Cortex of kidney (tissue), 1 donor: ENCODE measurements at places on chromosomes 7 and 10.

DNA sequence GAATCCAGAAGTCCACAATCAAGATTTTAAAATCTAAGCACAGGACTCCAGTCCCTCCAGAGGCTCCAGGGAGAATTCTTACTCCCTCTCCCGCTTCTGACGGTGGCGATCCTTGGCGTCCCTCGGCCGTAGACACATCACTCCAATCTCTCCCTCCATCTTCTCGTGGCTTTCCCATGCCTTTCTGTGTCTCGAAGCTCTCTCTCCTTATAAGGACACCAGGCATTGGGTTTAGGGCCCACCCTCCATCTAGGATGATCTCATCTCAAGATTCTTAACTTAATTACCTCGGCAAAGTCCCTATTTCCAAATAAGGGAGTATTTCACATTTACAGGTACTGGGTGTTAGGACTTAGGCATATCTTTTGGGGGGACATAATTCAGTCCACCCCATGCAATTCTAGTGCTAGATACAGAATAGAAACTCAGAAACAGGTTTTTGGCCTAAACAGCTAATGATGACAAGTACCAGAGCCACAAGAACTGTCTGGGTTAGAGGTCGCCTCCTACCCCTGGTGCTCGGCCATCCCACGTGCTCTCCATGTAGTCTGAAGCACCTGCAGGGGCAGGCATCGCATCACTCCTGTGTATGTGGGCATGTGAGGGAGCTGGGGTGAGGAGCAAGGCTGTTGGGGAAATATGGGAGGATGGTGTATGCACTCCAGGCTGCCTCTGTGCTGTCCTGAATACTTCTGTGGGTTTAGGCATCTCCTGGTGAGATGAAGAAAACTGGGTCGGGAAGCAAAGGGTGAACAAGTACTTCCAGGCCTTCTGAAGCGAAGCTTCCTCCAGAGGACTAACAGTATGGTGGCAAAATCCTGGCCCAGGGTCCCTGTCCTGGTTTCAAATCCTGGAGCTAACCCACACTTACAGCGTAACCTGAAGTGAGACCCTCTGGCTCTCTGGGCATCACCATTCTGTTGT lies 298.3 kb upstream of the ZMIZ1 start:
- no peak for DNase-seq

DNA sequence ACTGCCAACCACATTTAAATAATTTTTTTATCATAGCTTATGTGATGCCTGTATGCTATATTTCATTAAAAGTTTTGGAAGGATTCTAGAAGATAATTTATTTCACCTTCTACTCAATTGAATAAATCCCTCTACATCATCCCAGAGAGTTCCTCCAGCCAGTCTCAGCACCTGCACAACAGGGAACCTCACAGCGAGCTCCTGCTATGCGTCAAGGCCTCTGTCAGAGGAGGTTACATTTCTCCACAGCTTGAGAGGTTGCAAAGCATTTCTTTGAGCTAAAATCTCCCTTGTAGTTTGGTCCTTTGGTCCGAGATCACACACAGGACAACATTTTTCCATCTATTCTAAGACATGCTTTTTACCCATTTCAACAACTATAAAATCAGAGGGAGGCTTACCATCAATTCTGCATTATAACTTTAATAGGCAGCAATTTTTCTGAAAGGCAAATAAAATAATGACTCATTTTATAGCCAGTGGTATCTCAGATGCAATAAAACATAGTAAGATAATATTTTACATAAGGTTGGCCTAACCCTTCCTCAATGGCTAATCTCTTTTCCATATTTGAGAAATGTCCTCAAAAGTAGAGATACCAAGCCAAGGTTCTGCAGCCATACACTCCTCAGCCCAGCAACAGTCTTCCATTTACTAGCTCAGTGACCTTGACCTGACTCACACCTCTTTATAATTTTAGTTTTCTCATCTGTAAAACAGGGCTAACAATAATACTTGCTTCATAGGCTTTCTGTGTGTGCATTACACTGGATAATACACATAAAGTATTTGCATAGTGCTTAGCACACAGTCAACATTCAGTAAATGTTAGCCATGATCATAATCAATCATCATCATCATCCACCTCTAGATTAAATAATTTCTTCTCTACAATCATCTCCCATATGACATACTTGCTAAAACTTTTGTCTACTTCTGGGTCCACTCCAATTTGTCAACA lies 68.8 kb downstream of the DOCK4 start:
- DNase-seq = no peak

DNA sequence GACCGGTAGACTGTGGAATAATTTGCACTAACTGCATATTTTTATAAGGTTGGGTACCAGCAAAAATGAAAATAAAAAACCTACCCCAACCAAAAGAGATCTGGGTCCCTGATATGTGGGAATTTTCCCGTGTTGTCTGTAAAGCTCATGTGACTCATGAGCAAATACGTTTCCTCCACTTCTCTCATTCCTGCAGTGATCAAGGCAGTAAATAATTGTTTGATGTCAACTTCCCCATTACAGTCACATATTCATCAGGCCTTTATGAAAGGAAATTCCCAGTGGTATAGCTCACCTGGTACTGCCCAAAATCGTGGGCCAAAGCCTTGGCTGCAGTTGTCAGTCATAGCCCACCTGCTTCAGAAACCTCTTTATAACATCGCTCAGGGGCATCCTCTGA lies 166.0 kb upstream of the ANK3 start:
- DNase-seq = no peak

DNA sequence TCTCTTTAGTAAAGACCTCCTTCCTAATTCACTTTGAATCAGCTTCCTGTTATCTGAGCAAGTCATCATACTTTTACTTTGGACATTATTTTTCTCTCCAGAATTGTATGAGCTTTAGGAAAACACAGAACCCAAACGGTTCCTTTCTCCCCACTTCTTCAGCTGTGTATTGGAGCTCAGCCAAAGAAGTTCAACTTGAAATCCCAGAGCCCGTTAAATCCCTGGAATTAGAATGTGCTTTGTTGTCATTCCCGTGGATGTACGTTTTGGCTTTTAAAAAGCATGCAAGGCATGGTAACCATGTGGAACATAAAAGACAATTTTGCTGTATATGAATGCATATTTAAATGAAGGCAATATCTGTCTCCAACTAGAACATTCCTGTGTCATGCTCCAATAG lies 46.6 kb downstream of the AGMO start:
- no peak for DNase-seq

- no peak for DNase-seq
These were observed 171.9 kb upstream of the LRGUK start for GRCh38 chr7:133955208-133955607.

DNA sequence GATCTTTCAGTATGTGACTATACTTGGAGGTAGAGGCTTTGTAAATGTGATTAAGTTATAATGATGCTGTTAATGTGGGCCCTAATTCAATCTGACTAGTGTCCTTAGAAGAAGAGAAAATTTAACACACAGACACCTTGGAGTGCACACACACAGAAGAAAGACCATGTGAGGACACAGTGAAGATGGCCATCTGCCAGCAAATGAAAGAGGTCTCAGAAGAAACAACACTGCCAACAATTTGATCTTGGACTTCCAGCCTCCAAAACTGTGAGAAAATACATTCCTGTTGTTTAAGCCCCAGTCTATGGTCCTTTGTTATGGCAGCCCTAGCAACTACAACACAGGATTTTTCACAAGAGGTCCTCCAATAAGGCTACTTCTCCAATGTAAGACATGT lies 120.9 kb upstream of the ABCB5 start:
- DNase-seq = no peak

GRCh38 chr7:49623943-49624342 lies 149.5 kb upstream of the VWC2 start:
- DNase-seq = no peak

DNA sequence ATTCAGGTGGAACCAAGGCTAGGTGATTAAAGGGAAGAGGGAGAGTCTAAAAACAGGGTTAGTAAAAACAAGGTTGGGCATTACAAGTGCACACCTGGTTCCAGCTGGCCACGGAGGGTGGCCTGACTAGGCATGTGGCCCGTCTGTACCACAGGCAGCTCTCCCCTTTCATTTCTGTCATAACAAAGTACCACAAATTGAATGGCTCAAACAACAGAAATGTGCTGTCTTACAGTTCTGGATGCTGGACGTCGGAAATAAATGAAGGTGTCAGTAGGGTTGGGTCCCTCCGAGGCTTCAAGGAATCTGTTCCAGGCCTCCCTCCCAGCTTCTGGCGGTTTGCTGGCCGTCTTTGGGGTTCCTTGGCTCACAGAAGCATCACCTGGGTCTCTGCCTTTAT lies 13.4 kb upstream of the WDR86 start:
- DNase-seq = no peak

DNA sequence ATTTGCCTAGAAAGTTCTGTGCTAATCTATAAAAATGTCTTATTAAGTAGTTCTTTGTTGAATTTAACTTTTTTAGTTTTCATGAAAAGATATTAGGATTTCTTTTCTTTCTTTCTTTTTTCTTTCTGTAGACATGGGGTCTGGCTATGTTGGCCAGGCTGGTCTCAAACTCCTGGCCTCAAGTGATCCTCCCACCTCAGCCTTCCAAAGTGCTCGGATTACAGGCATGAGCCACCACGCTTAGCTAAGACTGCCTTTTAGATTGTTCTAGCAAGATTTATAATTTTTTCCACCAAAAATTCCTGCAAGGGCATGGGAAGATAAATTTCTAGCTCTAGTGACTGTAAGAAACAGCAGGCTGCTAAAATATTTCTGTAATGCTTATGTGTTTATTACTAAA lies 140.5 kb downstream of the WDR37 start:
- DNase-seq = no peak

DNA sequence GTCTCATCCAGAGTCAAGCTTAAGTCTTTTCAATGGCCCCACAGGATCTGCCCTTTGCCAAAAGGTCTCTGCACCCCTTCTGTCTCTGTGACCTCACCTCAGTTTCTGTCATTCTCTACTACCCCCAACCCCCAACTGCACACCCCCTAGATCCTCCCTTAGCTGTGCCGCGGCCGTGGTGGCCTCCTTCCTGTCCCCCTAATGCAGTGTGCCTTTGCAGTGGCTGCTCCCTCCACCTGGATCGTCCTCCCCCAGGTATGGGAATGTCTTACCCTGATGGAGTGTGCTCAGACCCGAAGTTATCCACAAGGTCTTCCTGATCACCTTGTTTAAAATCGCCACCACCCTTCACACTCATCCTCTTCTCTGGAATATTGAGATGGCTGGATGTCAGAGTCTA lies 9.6 kb downstream of the FGF8 start:
- DNase-seq = no peak

GRCh38 chr7:70361821-70362220 lies 763.5 kb downstream of the AUTS2 start:
- DNase-seq = no peak

GRCh38 chr7:131583430-131583829 lies 27.0 kb upstream of the PODXL start:
- no peak for DNase-seq

GRCh38 chr7:157441023-157441399 lies 104.2 kb downstream of the DNAJB6 start:
- no peak for DNase-seq

- no peak for DNase-seq
These were observed 5.6 kb upstream of the KNDC1 start for GRCh38 chr10:133154411-133154810.

DNA sequence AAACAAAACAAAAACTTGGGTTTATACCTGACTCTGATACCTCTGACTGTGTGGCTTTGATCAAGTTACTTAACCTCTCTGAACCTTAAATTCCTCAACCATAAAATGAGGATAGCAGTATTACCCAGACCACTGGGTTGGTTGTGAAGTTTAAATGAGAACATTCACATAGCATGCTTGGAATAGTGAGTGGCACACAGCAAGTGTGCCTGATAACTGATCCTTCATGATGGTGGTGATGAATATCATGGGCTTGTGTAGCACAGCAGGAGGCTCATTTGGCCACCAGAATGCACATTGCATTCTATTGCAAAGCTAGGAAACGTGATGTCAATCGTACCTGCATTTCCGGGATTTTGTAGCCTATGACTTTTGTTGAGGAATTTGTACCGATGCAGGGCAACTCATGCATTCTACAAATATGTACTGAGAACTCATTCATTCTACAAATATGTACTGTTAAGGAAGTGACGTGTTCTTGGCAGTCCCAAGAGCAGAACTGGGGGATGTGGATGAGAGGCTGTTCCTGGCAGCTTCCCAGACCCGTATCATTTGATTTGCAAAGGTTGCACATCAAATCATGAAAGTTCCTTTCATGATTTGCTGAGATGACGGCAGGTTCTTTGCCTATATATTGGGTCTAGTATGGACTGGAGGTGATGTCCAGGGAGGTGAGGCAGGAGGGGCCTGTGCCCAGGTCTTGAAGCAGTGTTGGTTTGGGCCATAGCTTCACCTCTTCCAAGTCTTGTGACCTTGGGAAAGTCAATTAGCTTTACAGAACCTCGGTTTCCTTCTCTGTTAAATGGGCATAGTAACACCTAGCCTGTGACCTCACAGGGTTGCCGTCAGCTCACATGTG lies 94.6 kb upstream of the SMNDC1 start:
- no peak for DNase-seq

- no peak for DNase-seq
These were observed 404.6 kb upstream of the NRP1 start for GRCh38 chr10:33739031-33739430.

GRCh38 chr7:23520582-23520981 lies 11.2 kb downstream of the TRA2A start:
- DNase-seq = no peak

DNA sequence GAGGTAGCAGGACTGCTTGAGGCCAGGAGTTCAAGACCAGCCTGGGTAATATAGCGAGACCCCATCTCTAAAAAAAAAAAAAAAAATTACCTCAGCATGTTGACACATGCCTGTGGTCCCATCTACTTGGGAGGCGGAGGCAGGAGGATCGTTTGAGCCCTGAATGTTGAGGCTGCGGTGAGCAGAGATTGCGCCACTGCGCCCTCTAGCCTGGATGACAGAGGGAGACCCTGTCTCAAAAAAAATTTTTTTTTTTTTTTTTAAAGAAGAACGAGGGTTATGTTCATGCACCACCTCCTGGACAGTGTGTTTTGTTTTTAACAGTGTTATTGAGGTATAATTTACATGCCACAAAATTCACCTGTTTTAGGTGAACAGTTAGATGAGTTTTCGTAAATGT lies 51.1 kb upstream of the SEPHS1 start:
- DNase-seq = no peak

- no peak for DNase-seq
These were observed 48.6 kb upstream of the SLIT1 start for GRCh38 chr10:97234400-97234799.

GRCh38 chr10:43815181-43815885 lies 166.7 kb upstream of the ZNF32 start:
- DNase-seq = no peak

DNA sequence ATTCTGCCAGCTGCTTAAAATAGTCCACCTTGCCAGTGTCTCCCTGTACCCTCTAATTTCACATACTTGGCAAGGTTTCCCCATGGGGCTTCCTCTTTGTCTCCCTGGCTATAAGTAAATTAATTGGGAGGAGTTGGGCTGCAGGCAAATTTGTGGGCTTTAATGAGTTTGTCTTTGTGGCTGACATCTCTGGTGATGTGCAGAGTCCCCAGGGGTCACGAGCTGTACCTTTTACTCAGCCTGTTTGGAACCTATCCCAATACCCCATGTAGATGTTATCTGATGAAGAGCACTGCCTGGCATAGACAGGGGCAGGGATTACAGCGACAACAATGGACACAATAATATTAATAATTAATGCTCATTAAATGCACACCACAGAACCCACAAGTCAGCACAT lies 132.5 kb downstream of the SLIT1 start:
- DNase-seq = no peak
